ENCODE measurements at places on chromosomes 7 and 10.

GRCh38 chr10:22230158-22230833 lies 12.5 kb upstream of the EBLN1 start:
- DNase-seq, result no peak
- H3K4me1 ChIP-seq, result no peaks in the 10 kb centered on the region

DNA sequence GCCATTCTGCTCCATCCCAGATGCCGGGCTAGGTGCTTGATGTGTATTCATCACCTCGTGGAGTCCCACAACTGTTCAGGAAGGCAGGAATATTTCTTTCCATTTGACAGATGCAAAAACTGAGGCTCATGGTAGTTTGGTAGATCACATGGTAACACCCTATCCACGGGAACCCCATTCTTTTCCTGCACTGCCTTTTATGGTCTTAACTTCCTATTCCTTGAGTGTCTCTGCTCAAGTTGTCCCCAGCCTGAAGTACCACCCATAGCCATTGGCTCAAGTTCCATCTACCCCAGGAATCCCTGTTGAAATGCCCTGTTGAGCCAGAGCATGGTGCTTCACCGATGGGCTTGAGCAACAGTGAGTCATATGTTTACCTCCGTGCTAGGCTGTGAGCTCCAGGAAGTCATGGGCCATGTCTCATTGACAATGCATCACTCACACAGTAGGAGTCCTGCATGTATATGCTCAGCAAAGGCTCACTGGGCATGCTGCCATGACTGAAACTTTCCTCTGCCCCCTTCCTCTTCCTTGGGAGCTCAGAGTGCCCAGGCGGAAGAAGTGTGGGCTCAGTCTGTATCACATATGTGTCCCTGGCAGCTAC lies 71.7 kb upstream of the ADAM12 start:
- DNase-seq, result no peak
- H3K4me1 ChIP-seq, result no peaks in the 10 kb centered on the region
- no peak overlapping the region for H3K27ac ChIP-seq
- peaks cover 10% of the 10 kb centered on the region for H3K27me3 ChIP-seq
- no peak overlapping the region for H3K4me3 ChIP-seq
- no peaks in the 10 kb centered on the region for H3K36me3 ChIP-seq

DNA sequence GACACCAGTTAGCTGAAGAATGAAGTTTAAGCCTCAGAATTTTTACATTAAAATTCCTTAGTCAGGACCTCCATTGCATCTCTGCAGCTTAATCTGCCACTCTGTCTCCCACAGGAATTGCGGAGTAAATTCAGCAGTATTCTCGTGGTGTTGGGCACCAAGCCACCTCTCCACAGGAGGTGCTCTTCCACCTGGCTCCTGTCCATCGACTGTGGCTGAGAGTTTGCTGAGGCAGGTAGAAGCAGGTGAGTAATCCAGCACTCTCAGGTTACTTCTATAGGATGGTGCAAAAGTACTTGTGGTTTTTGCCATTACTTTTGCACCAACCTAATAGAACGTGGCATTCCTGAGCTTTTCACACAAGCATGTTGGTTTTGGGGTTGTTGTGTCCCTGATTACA lies 134.1 kb downstream of the GFRA1 start:
- H3K27me3 ChIP-seq, result no peaks in the 10 kb centered on the region
- H3K27ac ChIP-seq, result no peak overlapping the region
- no peak for DNase-seq
- H3K4me3 ChIP-seq, result no peak overlapping the region

- no peak overlapping the region for H3K27ac ChIP-seq
- H3K27me3 ChIP-seq, result no peaks in the 10 kb centered on the region
- H3K4me3 ChIP-seq, result no peak overlapping the region
- no peaks in the 10 kb centered on the region for H3K36me3 ChIP-seq
- no peak for DNase-seq
These were observed 22.7 kb upstream of the MKRN1 start for GRCh38 chr7:140501966-140502365.

GRCh38 chr10:101041252-101041761 lies 10.3 kb downstream of the SFXN3 start:
- H3K4me1 ChIP-seq, result peaks cover 22% of the 10 kb centered on the region
- no peak overlapping the region for H3K4me3 ChIP-seq
- H3K36me3 ChIP-seq, result peaks cover 38% of the 10 kb centered on the region
- peak; percentile 80 for DNase-seq

DNA sequence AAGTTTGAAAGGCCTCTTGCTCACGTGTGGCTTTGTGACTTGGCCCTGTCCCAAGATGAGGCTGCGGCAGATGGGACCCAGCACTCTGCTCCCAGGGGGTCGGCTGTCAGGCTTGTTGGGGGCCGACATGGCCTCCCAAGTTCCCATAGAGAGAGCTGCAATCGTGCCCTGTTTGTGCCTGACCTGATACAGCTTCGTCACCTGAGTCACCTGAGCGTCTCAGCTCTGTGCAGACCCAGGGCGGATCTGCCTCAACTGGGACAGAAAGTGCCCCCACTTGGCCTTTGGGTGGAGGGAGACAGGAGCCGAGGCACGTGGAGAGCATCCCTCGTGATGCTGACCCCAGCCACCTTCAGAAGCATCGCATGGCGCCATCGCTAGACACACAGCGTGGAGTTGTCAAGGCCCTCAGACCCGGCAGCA lies 21.7 kb downstream of the PAPOLB start:
- H3K36me3 ChIP-seq, result peaks cover 9% of the 10 kb centered on the region
- H3K27ac ChIP-seq, result no peak overlapping the region
- peaks cover 8% of the 10 kb centered on the region for H3K4me1 ChIP-seq
- no peaks in the 10 kb centered on the region for H3K27me3 ChIP-seq
- no peak overlapping the region for H3K4me3 ChIP-seq

DNA sequence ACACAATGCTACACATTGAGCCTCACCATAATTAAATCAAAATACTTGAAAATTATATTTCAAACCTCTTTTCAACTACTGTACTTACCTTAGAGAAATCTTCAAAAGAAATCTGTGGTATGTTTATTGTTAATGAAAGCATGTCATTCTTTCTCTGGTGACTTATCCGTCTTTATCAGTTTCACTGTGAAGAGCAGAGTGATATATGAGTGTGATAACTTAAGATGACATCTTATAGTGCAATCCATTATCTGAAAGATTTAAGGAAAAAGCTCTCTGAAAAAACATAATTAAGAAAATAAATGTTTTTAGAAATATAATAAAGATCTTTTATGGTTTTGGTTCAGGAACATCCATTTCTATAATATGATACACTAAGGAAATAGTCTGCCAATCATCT lies 911.6 kb upstream of the C7orf33 start:
- no peaks in the 10 kb centered on the region for H3K27me3 ChIP-seq
- H3K4me1 ChIP-seq, result no peaks in the 10 kb centered on the region
- no peaks in the 10 kb centered on the region for H3K36me3 ChIP-seq

DNA sequence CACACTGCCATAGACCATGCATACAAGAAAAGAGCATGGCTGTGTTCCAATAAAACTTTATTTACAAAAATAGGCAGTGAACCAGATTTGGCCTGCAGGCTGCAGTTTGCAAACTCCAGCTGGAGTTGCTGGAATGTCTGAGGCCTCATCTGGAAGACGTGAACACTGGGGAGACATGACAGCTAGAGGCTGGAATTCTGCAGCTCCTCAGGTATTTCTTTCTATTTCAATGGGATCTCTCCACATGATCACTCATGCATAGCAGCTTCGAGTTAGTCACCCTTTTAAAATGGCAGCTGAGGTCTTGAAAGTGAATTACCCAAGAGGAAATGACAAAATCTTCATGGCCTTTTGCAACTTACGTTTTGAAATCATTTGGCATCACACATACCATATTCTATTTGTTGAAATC lies 52.6 kb upstream of the BET1 start:
- H3K27ac ChIP-seq, result no peak overlapping the region
- no peaks in the 10 kb centered on the region for H3K4me1 ChIP-seq
- H3K27me3 ChIP-seq, result no peaks in the 10 kb centered on the region
- H3K36me3 ChIP-seq, result no peaks in the 10 kb centered on the region

DNA sequence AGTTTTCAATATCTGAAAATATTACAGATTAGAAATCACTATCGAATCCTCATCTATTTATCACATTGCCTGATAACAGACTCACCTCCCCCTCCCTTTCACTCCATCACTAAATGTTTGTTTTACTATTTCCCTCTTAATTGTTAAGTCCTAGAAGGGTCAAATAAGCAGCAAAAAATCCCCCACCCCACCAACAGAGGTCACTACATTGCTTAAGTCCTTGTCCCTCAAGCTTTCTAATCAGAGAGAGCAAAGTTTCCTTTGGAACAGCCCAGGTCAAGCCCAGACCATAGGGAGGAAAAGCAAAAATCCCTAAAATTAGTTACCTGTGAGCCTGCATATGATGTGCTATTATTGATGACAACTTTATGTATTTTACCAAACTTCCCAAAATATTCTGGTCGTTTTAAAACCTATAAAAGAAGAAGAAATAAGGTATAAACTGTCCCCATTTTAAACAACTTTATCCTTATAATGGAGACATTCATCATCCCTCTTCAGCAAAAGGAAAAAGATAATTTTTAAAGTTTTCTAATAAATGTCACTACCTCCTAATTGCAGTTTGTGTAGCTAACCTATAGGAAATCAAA lies 95.0 kb downstream of the CNOT4 start:
- H3K27ac ChIP-seq, result no peak overlapping the region
- H3K4me1 ChIP-seq, result no peaks in the 10 kb centered on the region
- peak; percentile 22 for DNase-seq
- no peak overlapping the region for H3K4me3 ChIP-seq
- H3K36me3 ChIP-seq, result peaks cover 43% of the 10 kb centered on the region

GRCh38 chr10:92382631-92383030 lies 91.7 kb downstream of the MARCHF5 start:
- H3K27ac ChIP-seq, result no peak overlapping the region
- DNase-seq, result no peak
- no peaks in the 10 kb centered on the region for H3K27me3 ChIP-seq

- peak; percentile 52 for DNase-seq
- no peak overlapping the region for H3K4me3 ChIP-seq
- H3K4me1 ChIP-seq, result no peaks in the 10 kb centered on the region
- no peaks in the 10 kb centered on the region for H3K27me3 ChIP-seq
- H3K36me3 ChIP-seq, result peaks cover 80% of the 10 kb centered on the region
These were observed 55.0 kb upstream of the PRR15 start for GRCh38 chr7:29508608-29509007.

DNA sequence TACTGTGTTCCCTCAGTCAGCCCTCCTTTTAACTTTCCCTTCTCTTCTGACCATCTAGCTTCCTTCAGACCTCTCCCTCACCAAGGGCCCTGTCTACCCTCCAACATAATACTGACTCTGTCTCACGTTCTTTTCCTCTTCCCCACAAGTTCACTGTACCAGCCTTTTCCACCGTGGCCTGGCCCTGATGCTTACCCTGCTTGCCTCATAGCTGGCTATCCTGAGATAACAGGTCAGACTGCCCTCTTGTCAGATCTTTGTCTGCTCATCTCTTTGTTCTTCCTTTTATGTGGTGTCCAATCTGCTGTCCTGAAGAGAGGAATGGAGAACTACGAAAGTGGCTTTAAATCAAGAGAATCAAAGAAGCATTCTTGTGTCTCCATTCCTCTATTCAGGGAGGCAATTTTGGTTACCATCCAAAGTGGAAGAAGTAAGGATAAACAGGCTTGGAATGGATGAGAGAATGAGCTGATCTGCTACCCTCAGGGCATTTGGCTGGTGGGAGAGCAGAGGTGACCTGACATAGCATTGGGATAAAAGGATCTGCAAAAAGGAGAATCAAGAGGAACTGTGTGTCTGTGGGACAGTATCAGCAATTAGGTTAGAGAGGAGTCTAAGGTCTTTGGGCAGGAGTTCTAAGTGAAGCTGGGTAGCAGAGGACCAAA lies 8.1 kb downstream of the BTAF1 start:
- no peak overlapping the region for H3K27ac ChIP-seq
- no peak for DNase-seq
- peaks cover 25% of the 10 kb centered on the region for H3K4me1 ChIP-seq
- no peaks in the 10 kb centered on the region for H3K27me3 ChIP-seq
- no peak overlapping the region for H3K4me3 ChIP-seq
- H3K36me3 ChIP-seq, result peaks cover 26% of the 10 kb centered on the region

- peaks cover 5% of the 10 kb centered on the region for H3K4me1 ChIP-seq
- no peaks in the 10 kb centered on the region for H3K27me3 ChIP-seq
- H3K27ac ChIP-seq, result no peak overlapping the region
These were observed 8.3 kb downstream of the DYNC1I1 start for GRCh38 chr7:95780665-95781064.

DNA sequence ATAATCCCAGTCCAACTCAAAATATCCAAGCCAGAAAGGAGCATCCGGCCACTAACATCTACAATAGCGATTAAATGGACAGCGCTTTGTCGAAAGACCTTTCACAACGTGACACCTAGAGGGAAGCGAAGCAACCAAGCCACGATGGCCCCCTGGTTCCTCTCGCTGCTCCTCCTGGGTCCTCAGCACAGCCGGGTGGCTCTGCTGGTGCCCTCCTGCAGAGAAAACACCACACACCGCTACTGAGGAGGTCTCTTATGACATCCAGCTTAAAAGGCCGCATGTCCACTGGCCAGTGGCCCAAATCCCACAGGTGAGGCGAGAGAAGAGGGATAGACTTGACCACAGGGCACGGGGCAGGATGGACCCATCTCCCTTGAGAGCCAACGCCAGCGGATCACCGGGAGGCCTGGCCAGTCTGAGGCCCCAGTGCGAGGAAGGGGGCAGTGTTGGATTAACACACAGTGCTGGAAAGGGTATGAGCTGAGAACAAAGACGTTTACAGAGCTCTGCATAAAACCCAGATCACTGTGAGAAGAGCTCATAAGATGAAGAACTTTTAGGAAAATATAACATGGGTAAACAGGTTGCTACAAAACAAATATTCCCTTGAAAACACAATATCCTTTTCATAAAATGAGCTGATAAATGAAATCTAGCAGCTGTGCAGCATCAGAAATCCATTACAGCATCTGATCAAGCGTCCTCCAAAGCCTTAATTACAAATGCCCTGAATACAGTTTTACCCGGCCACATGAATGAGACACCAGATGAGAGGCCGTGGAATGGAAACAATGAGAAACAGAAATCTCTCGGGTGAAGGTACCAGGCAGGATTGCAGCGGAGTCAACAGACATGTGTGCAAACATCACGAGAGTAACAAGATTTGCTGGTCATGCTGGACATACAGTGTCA lies 236.7 kb downstream of the DIP2C start:
- no peaks in the 10 kb centered on the region for H3K36me3 ChIP-seq
- no peak overlapping the region for H3K27ac ChIP-seq
- no peaks in the 10 kb centered on the region for H3K27me3 ChIP-seq
- peaks cover 14% of the 10 kb centered on the region for H3K4me1 ChIP-seq
- H3K4me3 ChIP-seq, result no peak overlapping the region

DNA sequence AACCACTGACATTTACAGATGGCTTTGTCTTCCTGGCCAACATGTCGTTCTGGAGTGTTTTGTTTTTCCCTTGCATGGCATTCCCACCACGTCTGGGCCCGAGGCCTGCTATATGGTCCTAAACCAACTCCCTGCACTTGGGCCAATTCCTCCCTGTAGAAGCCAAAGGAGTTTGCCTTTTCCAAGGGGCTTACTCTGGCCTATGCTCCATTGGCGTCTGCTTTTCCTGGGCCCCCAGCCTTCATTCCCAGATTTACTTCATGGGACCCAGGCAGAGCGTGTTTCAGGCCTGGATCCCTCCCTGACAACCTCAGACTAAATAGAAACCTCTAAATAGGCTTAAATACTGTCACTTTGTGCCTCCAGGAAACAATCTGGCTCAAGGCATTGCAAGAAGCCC lies 60.7 kb downstream of the MINDY4 start:
- peaks cover 17% of the 10 kb centered on the region for H3K36me3 ChIP-seq
- no peak for DNase-seq
- no peaks in the 10 kb centered on the region for H3K27me3 ChIP-seq
- H3K4me3 ChIP-seq, result no peak overlapping the region
- H3K4me1 ChIP-seq, result no peaks in the 10 kb centered on the region
